ENCODE measurements at places on chromosomes 3 and 15.

- DNase-seq: no peak
Measured at GRCh38 chr3:14389716-14390115, 12.7 kb upstream of the SLC6A6 start.

DNA sequence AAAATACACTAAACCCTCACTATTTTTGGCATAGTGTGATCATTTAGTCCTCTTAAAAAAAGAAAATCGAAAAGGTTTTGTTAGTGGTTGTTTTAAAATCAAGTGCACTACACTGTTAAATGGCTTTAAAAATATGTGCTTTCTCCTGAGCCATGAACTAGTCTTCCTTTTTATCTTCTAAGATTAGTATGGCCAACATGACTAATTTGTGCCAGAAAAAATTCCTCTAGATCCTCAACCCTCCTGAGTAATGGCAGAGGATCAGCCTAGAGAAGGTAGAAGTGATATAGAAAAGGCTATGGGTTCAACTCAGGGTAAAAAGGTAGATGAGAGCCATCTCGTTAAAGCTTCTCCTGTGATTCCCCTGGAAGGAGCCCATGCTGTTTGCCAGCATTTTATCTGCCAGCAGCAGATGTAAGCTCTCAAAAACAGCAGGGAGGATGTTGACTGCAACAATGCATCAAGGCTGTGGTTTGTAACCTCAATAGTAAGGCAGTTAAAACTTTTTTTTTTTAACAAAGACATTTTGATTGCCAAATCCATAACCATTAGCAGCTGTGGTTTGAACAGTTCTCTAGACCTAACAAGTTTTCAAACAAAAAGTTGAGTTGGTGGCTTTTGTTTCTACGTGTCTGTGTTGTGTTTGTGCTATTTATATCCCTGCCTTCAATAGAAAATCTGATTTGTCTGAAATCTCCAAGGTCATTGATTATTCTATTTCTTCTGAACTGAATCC, 30.2 kb upstream of the ZNF609 start:
- peak; percentile 52 for DNase-seq

DNA sequence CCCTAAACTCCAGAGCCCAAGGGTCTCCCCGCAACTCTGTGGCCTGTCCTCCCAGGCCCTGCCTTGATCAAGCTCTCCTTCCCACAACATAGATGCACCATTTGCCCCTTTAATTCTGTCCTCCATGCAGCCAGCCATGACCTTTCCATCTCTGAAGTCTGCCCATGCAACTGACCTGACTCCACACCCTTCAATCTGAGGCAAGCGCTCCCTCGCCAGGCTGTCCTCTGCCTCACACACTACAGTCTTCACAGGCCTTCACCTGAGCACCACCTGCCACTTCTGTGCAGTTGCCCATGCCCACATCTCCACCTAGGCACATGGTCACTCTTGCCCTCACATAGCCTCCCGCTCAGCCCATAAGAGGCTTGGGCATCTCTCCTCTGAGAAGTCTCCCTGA, 244.0 kb downstream of the OCA2 start:
- no peak for DNase-seq

DNA sequence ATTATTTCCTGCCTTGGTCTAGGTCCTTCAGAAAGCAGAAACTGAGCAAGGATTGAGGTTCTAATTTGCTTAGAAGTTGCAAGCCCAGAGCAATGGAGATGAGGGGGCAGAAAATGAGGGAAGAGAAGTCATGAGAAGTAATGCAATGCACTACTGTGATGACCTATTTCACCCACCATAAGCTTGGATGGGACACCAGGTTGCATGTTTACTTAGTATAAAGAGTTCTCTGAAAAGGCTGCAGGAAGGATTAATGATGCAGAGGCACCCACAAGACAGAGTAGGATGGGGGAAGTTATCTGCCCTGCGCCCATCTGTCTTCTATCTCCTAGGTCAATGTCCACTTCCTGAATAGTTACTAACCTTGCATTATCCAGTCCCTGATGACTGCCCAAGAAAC, 84.8 kb upstream of the SNRK start:
- DNase-seq: no peak

GRCh38 chr3:7254251-7254650, 393.3 kb downstream of the GRM7 start:
- no peak for DNase-seq

DNA sequence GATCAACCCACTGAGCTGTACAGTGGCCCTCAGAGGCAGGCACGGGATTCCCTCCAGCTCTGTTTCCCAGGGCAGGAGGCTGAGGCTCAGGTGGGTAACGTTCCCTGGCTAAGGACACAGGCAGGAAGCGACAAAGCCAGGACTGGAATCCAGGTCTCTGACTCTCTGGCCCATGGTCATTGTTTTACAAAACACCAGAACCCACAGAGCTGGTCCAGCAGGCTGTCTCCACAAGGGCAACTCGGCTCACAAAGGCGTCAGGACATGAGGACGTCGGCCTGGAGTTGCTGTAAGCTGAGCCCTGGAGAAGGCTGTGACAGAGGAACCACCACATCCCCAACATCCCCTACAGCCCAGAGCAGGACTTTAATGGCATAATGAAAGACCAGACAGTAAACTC, 30.7 kb downstream of the NUP210 start:
- DNase-seq: no peak

- no peak for DNase-seq
Measured at GRCh38 chr15:77975332-77976094, 102.0 kb downstream of the TBC1D2B start.
